ENCODE measurements at places on chromosomes 1 and 21.

- no peak for DNase-seq
These were observed 98.2 kb upstream of the C1orf87 start for GRCh38 chr1:60171801-60172200.

DNA sequence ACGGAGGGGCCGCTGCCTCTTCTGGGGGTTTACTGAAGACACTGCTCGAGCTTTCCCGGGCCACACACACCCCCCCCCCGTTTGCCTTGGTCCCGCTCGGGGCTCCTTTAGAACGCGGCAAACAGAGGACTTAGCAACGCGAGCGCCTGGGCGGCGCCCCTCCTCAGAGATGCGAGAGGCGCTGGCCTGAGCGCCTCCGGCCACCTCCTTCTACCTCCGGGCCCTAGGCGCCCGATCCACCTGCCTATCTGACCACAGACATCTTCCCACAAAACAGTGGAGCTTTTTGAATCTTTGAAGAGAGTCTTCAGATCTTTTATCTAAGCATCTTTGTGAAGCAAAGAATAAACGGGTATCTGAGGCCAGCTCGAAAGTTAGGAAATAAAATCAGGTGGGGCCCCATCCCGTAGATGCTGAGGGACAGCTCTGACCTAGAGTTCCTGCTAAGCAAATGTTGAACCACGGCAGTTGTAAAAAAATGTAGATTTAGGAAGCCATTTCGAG, 436 bp upstream of the TTLL7 start:
- DNase-seq, result no peak

GRCh38 chr1:159827102-159827490, 423 bp downstream of the SLAMF8 start:
- no peak for DNase-seq

DNA sequence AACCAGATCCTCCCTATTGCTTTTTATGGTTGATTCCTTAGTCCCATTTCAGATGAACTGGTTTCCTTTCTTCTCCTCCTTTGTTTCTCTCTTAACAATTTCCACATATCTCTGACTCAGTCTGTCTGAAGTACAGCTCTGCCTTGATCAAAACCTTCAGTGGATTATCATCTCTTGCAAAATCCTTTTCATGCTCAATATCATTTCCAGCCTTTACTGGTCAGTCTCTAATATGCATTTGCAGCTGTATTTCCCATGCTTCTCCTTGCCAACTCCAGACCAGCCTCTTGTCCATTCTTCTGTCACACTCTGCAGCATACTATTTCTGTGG, 72.2 kb downstream of the SNX7 start:
- no peak for DNase-seq

DNA sequence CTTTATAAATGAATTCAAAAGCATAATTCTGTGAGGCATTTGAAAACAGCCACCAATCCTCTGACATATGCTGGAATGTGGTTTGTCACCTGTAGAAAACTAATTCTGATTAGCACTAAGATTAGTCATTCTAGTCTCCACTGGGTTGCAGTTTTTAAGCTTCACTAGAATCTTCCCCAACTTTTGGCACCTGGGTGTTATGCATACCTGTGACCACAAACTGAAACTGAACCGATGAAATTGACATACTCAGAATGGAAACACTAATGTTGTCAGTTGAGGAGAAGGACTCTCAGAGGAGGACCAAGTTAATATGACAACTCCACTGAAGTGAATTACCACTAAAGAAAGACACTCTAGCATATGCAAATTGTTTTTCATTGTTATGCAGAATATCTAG, 285.8 kb upstream of the NEGR1 start:
- DNase-seq, result no peak

- DNase-seq, result no peak
These were observed 295.6 kb downstream of the S1PR1 start for GRCh38 chr1:101532377-101532776.

DNA sequence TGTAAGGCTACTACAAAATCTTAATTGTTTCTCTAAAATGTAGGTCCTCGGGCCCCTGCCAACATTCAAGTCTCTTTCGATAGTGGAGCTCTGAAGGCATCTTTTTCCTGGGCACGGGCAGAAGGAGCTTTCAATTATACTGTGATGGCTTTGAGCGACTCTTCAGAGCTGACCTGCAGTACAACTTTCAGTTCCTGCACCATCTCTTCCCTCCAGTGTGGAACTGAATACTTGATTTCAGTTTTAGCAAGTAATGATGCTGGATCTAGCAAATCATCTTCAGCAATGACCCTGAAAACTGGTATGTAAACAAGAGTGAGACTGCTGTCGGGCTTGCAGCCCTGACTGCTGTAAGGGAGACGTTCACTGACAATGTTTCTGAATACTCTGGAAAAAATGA, 9.6 kb downstream of the FNDC7 start:
- DNase-seq, result no peak

GRCh38 chr1:219659005-219659600, 46.2 kb upstream of the ZC3H11B start:
- no peak for DNase-seq

DNA sequence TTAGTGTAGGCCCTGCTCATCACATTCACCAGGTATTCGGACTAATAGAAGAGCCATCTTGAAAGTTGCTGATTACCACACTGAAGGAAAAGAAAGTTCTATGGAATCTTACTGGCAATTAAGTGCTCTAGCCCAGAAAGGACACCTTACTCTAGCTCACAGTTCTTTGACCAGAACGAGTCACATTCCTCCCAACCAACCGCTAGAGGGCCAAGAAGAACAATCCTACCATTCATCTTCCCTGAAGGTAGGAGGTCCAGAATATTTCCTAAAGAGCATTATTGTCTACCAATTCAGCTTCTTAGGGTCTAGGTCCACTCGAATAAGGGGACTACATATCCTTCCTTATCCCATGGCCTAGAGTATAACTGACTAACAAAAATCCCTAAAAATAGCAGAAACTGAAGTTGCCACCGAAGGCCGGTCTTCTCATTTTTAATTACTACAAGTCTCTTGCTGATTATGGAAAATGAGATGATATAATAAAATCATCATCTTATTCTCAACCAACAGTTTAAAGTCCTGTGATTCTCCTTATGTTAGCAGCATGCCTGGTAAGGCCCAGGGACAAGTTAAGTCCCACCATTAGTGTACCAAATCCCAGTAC, 2.7 kb upstream of the FMO1 start:
- peak; percentile 4 for DNase-seq

GRCh38 chr1:118298397-118298796, 113.4 kb upstream of the SPAG17 start:
- DNase-seq, result no peak

DNA sequence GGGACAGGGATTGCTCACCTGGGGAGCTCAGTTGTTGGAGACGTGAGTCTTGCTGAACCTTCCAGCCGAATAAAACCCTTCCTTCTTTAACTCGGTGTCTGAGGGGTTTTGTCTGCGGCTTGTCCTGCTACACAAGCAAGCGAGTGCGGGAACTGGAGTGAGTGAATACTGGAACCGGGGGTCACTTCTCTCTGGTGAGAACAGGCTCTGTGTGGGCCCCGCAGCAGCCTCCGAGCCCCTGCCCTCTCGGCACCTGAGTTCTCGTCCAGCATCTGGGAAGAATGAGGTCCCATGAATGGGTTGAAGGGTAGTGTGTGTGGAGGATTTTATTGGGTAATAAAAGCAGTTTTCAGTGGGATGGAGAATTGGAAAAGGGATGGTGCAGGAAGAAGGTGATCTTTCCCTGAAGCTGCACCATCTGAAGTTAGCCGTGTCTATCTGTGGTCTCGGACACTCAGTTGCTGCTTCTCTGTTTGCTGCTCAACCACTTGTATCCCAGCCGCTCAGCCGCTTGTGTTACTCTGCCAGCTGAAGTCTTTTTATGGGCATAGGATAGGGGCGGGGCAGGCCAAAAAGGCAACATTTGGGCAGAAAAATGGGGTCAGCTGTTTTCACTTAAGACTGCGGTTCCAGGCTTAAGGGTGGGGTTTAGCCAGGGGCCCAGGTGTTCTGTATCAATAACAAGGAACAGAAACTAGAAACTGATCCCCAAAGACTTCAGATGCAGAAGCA, 450.6 kb upstream of the CAMK1G start:
- DNase-seq, result no peak
